Effector memory CD8-positive, alpha-beta T cell (primary cell): ENCODE measurements at places on chromosomes 3 and 15.
A peak's percentile ranks its signal among the peaks of the same experiment; 100 is the strongest.

DNA sequence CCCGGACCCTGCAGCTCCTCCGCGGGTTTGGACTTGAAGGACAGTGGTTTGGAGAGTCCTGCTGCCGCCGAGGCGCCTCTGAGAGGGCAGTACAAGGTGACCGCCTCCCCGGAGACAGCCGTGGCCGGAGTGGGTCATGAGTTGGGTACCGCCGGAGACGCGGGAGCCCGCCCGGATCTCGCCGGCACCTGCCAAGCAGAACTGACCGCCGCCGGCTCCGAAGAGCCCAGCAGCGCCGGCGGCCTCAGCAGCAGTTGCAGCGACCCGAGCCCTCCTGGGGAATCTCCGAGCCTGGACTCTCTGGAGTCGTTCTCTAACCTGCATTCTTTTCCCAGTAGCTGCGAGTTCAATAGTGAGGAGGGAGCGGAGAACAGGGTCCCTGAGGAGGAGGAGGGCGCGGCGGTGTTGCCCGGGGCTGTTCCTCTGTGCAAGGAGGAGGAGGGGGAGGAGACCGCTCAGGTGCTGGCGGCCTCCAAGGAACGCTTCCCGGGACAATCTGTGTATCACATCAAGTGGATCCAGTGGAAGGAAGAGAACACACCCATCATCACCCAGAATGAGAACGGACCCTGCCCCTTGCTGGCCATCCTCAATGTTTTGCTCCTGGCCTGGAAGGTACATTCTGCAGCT is 634 bp downstream of the MINDY2 start:
- DNase-seq, result no peak

GRCh38 chr3:19596408-19596807 is 337.6 kb downstream of the EFHB start:
- no peak for DNase-seq

DNA sequence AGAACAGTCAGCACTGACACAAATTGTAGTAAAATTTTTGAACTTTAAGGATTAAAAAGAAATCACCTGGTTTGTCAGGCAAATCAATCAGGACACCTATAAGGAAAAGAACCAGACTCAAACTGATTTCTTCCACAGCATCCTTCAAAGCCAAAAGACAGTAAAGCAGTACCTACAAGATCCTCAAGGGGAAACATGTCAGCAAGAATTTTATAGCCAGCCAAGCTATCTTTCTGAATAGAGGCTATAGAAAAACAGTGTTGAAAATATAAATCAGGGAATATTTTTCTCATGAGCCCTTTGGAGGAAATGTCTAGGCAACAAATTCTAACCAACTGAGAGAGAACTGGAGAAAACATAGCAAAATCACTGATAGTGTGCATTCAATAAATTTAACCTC is 301.4 kb upstream of the UBE2E2 start:
- DNase-seq, result no peak

- no peak for DNase-seq
Measured at GRCh38 chr15:68330901-68331300, 53.4 kb downstream of the FEM1B start.

GRCh38 chr15:75732809-75733451 is 20.3 kb upstream of the CSPG4 start:
- peak; percentile 37 for DNase-seq

- DNase-seq, result no peak
Measured at GRCh38 chr3:182651461-182651860, 141.8 kb upstream of the ATP11B start.

DNA sequence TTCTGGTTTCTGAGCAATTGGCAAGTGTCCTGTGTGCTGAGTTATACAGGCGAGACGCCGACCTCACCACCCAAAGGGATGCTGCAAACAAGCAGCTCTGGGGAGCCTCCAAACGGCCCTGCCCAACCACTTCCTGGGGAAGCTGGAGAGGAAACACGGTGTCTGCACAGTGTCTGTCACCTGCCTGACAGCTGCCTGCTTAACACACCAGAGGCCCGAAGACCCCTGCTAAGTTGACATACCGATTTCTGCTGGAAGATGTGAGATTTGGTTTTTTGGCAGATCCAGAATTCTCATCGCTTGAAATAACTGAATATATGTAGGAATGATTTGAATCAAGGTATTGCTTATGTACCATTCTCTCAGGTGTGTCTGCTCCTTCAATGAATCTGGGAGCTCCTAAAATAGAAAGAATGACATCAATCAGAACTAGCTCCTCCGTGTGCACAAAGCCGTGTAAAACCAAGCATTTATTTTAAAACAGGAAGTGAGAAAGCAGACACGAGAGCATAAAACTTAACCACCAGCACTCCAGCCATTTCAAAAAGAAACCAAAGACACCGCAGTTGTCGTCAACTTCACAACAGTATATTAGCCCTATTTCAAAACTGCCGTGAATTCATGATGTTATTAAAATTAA is 27.2 kb downstream of the LRRC2 start:
- peak; percentile 83 for DNase-seq

GRCh38 chr3:83953417-83954089 is 1005.2 kb upstream of the CADM2 start:
- no peak for DNase-seq

DNA sequence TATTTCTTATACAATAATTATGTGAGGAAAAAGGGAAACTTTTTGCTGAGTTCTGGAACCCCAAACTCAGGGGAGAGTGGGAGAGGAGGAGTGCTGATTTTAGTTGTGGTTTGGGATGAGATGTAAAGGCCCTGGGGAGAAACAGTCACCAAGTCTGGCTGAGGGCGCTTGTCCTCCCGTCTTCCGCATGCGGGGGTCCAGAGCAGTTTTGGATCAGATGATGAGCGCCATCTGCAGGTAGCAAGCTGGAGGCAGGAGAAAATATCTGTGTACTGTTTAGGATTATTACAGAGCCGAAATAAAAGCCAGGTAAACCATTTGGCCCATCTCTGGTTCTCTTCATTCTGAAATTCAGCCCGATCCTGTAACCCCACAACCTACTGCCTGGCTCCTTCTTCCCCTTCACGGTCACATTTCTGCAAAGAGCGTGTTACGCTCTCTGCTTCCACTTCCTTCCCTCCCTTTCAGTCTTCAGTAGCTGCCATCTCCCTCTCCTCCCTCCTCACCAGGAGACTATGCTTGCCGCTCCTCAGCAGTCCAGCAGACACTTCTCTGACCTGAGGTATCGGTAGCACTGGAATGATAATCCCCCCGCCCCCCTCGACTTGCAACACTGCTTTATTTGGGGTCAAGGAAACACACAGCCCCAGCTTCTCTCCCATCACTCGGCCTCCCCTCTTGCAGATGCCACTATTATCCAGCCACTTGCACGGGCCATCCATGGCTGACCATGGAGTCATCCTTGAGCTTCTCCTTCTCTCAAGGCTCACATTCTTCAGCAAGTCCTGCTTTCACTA is 1.4 kb upstream of the PARP14 start:
- DNase-seq, result peak; percentile 81

DNA sequence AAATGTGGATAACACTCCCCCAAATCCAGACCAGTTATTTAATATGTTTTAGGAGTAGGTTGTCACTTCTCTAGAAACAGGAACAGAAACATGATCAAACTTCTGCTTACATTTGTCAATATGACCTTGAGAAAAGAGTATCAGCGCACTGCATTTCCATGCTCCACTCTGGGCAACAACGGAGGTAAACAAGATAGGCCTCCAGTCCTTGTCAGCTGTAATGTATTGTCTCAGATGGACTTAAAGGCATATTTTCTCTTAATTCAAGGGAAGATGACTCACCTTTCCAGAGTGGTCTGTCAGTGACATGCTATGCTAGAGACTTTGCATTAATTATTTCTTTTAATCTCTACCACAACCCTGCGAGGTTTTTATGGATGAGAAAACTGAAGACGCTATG is 51.6 kb upstream of the TCF12 start:
- no peak for DNase-seq

DNA sequence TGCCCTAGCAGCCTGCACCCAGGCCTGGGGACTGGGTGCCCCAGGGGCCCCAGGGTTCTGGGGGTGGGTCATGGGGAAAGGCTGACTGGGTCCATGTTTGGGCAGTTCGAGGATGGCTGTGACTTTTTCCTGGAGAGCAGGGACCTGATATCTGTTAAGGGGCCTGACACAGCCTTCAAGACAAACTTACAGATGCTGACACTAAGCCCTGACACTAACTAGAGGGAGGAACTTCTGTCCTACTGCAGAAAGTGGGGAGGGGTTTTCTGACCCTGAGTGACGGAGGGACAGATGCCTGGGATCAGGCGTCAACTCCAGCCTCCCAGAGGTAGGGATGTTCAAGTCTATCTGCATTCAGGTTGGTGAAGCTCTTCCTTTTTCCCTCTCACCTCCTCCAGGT is 45.0 kb upstream of the SLC6A11 start:
- no peak for DNase-seq

GRCh38 chr15:92848852-92849598 is 51.1 kb upstream of the CHD2 start:
- DNase-seq, result no peak

DNA sequence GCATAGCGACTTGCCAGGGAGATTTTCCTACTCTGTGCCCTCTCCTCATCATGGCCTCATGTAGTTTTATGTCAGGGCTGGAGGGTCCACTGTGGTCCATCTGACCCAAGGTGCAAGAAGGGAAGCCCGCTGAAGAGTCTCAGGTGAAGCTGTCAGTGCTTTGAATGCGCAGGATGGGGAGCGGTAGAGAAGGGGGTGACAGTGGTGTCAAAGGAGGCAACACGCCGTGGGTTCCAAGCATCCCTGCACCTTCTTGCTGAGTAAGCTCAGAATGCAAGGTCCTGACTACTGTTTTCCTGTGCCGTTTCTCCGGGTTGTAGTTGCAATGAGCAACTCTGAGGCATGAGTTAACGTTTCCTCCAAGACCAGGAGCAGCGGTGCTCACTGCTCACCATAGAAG is 44.9 kb upstream of the RAB6B start:
- DNase-seq, result no peak

DNA sequence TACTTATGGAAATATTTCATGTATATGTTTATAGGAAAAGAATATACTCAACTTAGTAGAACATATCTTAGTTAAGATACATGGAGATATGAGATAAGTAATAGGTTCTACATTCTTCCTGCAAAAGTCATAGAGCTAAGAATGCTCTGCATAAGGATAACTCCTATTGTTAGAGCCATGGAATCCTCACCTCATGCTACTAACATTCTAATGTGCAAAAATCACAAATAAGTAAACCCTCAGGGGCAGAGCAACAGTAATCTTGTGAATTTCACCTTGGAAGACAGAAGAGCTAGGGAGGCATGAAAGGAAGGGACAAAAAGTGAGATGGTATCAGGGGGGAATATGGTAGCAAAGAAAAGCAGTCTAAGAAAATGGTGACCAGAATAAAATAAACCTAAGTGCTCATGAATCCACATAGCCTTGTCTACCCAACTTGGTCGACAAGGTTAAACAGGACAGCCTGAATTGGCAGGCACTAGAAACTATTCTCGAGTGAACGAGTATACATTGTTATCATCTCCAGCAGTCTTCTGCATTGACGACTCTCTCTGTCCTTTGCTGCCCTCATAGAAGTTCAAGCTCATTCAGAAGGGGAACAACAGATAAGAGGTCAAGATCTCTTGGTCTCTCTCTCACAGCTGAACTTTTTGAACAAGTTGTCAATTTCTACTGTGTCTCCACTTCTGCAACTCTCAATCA is 52.8 kb downstream of the XRN1 start:
- no peak for DNase-seq

- no peak for DNase-seq
Measured at GRCh38 chr3:33437556-33438283, 2.5 kb downstream of the UBP1 start.

DNA sequence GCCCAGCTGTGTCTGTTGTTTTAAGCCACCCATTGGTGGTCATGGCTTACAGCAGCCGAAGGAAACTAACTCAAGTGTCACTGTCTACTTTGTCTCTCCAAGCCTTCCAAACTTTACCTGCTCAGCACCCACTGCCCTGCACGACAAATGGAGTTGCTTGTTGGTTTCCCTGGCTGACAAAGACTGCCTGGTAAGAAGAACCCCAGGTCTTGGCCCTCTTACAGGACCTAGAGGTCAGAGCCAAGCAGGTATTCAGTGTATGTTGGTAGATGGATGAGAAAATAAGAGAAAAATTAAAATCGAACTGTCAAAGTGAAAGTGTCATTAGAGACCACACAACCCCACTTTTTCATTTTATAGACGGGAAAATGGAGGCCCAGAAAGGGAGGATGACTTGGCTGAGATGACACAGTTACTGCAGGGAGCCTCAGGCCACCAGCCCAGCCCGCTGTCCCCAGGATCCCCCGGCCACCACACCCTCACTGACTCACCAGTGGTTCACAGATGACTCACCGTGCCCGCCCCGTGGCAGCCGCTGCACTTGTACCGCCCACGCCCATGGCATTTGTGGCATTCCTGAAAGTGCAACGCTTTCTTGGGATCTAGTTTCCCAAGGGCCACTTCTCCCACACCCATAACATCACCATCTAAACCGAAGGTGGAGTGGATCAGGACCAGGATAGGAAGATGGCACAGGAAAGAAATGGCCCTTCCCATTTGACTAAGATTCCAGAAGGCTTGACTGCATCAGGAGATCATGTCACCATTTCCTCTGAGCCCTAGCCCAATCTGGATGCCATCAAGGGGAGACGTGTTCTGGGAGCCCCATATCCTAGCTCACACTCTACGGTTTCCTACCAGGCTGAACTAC is 15.2 kb downstream of the SSUH2 start:
- DNase-seq, result peak; percentile 5

DNA sequence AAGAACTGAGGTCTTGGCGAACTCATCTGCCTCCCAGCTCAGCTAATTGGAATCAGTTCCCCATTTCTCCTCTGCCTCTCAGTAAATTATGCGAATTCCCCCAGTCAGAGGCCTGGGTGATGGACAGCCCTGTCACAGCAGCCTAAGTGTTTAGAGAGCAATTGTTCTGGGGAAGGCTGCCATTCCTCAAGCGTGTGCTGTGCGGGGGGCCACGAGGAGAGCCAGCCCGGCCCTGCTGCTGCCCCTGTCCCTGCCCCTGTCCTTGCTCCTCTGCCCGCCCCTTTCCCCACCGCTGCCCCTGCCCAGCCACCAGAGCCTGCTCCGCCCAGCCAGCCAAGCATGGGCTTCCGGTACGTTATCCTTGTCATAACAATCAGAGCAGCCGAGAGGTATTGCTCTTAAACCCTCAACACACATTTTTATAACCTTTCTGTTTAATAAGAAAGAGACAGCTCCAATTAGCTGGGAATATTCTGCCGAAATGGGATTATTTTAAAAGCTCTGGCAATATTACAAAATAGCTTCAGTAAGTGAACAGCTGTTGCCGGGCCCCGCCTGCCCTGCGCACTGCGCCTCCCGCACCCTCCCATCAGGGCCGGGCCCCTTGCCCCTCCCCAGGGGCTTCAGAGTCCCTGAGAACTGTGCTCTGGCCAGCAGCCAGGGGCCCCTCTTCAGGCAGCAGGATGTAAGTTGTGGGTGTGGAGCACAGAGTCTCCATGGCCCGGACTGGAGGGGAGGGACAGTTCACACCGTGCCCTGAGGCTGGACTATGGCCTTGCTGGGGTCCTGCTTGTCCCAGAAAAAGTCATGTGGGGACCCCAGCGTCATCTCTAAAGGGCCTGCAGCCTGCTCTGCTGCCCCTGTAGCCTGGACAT is 12.4 kb upstream of the CACNA2D2 start:
- no peak for DNase-seq
